ENCODE measurements at places on chromosomes 12 and 14.

- DNase-seq, result peak; percentile 18
Measured at GRCh38 chr12:122888232-122888752, 7.6 kb downstream of the VPS37B start.

DNA sequence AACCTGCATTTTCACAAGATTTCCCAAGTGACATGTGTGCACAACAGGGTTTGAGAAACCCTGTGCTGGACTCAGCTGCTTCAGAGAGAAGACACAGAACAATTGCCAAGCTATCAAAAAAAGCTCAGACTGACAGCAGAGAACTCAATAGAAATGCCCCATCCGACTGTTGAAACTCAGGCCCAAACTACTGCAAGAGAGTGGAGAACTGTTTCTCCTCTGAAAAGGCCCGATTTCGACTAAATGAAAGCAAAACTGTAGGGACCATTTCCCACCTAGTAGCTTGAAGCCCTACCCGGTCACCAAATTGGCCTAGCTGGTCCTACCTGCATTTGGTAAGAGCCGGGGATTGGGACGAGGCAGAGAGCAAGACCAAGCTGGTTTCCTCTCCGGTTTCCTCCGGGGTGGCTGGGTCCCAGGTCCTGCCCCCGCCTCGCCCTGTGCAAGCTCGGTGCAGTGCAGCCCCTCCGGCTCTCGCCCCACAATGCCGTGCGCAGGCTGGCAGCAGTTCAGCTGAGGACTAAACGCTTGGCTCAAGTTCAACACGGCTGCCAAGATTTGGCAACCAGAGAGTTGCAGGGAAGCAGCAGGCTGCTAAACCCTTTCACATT lies 1180.6 kb downstream of the VRK1 start:
- DNase-seq, result peak; percentile 52

- DNase-seq, result no peak
Measured at GRCh38 chr12:100168562-100168961, 25.9 kb upstream of the BLTP3B start.

- DNase-seq, result no peak
Measured at GRCh38 chr14:58805057-58805456, 167.3 kb downstream of the DACT1 start.

GRCh38 chr12:132305991-132306884 lies 23.2 kb downstream of the GALNT9 start:
- no peak for DNase-seq

- DNase-seq, result no peak
Measured at GRCh38 chr12:54059668-54060067, 6.0 kb downstream of the HOXC4 start.

- no peak for DNase-seq
Measured at GRCh38 chr14:73478684-73479083, 12.0 kb upstream of the RIOX1 start.

DNA sequence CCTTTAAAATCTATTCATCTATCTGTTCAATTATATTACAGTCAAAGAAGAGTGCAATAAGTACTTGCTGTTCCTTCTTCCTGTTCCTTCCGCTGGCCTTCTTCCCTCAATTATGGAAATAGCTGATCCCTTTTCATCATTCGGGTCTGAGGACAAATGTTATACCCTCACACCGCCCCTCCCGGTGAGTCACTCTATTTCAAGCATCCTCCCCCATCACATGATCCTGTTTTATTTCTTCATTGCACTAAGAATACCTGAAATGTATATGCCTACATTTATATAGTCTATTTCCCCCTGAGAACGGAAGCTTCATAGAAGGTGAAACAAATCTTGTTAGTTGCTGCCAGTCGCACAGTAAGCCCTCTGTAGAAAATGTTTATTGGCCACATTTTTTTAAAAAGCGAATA lies 2.5 kb downstream of the SLC38A1 start:
- no peak for DNase-seq

DNA sequence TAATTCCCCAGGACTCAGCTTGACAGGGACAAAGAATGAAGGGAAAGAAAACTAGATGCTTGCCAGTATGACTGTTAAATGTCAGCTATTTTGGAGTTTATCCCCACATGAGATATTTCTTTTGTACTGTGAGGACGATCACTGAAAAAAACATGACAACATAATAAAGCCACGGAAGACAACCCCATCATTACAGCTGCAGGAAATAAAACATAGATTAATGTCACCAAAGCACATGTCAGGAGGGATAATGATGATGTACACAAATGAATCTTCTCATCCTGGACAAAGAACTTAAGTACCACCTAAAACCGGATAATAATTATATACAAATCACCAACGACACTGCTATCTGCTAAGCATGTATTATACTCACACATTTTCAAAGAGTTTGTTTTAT lies 84.6 kb upstream of the GRIP1 start:
- DNase-seq, result no peak

DNA sequence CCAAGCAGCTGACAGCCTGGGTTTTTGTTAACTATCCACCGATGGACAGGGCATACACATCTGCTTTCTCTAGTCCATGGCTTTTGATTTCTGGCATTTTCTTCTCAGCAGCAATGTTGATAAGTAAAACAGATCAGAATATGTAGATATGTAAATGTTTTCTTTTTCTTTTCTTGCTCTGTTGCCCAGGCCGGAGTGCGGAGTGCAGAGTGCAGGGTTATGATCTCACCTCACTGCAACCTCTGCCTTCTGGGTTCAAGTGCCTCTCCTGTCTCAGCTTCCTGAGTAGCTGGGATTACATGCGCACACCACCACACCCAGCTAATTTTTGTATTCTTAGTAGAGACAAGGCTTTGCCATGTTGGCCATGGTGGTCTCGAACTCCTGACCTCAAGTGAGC lies 27.9 kb downstream of the CLEC9A start:
- DNase-seq, result no peak

DNA sequence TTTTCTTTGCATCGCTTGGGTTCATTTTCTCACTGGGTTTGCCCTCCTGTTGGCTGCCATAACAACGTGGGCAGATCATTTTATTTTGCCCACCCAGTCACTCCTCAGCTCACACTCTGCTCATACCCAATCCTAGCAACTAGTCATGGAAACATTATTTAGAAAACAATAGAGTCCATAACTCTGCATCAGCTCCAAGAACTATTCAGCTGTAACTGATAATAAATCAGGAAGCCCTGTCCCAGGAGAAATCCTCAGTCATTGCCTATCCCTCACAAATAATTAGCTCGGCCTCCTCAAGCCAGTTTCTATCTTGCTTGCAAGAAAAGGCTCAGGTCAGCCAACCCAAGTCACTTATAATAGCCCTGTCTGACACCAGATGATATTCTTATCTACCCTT lies 43.2 kb downstream of the RTN1 start:
- no peak for DNase-seq

DNA sequence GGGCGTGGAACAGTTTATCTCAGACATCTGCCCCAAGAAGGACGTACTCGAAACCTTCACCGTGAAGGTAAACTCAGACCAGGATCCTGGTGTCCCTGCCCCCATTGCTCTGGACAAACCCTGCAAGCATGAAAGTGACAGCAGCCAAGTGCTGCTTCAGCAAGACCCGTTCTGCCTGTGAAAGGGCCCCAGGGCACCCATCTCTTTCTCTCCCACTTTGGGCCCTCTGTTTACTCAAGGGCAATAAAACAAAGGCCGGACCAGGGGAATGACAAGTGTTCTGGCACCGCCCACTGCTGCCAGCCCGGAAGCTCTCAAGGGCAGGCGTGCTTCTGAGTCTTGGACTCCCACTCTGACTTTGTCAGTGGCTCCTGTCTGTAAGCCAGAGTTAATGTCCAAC lies 35.3 kb downstream of the CD9 start:
- no peak for DNase-seq

DNA sequence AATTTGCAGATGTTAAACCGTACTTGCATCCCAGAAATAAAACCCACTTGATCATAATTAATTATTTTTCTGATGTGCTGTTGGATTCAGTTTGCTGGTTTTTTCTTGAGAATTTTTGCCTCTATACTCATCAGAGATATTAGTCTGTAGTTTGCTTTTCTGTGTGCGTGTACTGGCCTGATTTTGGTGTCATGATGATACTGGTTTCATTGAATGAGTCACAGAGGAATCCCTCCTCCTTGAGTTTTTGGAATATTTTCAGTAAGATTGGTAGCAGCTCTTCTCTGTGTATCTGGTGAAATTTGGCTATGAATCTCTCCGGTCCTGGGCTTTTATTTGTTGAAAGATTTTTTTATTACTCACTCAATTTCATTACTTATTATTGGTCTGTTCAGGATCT lies 100.4 kb upstream of the PMCH start:
- DNase-seq, result no peak

- DNase-seq, result no peak
Measured at GRCh38 chr12:13000616-13000924, 505 bp upstream of the HEBP1 start.

DNA sequence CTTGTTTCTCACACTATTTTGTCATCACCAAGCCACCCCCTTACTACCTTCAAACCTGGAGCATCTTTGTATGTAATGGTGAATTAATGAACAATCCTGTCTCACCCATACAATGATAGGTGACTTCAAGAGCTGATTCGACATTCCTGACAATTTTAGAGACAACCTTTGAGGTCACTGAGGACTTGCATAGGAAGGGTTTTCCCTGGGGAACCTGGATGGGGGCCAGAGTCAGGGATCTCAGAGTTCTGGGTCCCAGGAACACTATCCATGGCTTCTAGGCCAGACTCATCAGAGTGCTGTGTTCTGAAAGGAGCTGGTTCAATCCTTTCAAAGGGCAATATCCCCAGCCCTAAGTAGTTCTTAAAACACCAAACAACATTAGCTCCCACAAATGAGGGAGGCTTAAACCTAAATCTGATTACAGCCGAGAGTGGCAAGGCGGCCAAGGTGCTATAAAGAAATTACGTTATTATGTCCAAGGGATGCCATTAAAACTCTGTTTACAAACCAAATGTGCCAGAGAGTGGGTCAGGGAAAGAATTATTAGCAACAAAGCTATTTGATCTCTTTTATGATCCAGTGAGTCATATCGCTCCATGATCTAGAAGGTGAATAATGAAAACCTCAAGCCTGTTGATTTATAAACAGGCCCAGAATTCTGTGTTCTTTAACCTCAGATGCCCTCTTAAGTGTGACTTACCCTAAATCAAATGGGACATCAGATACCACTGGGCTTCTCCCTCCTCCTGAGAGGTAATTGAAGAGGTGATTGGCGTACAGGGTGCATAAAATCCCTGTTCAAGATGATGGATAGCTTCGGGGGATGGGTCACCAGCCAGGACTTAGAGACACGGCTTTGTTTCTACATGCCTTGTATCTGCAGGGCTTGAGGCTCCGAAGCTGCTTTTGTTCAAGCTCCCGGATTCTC lies 230.2 kb upstream of the TBX3 start:
- DNase-seq, result no peak

GRCh38 chr12:4134448-4135263 lies 138.9 kb upstream of the CCND2 start:
- DNase-seq, result no peak

GRCh38 chr12:47419497-47419896 lies 286.3 kb downstream of the RPAP3 start:
- no peak for DNase-seq

DNA sequence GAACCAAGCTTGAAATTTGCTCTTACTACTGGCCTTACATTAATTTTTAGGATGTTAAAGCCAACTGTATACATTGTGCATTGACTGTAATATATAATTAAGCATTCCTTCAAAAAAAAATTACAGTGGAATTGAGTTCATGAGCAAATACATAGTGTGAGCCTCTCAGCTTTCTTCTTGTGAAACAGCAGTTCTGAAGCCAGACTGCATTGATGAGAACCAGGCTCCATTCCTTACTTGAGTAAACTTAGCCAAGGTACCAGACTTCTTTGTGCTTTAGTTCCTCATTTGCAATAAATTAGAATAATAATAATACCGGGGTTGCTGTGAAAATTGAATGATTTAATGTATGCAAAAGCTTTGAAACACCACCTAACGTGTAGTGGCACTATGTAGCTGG lies 169.5 kb downstream of the ANO4 start:
- no peak for DNase-seq

DNA sequence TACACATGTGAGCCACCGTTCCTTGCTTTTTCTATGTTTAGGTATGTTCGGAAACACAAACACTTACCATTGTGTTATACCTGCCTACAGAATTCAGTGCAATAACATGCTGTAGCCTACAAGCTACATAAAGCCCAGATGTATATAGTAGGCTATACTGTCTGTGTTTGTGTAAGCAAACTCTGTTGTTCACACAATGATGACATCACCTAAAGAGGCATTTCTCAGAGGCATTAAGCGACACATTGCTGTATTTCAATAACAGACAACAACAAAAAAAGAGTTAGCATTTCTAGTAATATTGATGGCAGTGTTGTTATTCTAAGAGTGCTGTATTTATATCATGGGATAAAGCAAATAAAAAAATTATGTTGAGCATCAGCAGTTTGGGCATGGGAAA lies 70.2 kb downstream of the MED13L start:
- DNase-seq, result no peak

All from activated CD4-positive, CD25-positive, alpha-beta regulatory T cell (primary cell).